HS-5 (cell line): ENCODE measurements at places on chromosomes 11 and 22.

GRCh38 chr11:60029015-60029632 lies 11.1 kb upstream of the OOSP2 start:
- DNase-seq: peak; percentile 9

DNA sequence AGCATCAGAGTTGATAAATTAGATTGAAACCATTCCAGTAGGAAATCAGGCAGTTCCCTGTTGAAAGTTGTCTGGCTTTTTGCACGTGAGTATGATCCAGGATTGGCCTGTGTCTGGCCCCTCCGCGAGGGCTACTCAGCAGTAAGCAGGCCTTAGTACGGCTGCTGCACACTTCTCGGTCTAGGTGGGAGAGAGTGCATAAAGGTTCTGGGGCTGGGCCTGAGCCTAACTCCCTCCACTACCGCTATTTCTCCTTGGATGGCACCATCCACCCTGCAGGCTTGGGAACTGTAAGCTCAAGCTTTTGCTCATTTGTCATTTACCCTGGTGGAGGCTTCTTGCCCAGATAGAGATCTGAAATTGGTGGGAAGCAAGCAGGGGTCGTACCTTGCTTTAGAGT lies 22.0 kb downstream of the TUB start:
- DNase-seq: no peak

- DNase-seq: no peak
Observed at GRCh38 chr11:70527046-70527395, 128.7 kb downstream of the CTTN start.

- peak; percentile 92 for DNase-seq
Observed at GRCh38 chr11:117072517-117073461, 25.4 kb downstream of the SIK3 start.

GRCh38 chr11:133903056-133903455 lies 53.7 kb downstream of the IGSF9B start:
- no peak for DNase-seq

DNA sequence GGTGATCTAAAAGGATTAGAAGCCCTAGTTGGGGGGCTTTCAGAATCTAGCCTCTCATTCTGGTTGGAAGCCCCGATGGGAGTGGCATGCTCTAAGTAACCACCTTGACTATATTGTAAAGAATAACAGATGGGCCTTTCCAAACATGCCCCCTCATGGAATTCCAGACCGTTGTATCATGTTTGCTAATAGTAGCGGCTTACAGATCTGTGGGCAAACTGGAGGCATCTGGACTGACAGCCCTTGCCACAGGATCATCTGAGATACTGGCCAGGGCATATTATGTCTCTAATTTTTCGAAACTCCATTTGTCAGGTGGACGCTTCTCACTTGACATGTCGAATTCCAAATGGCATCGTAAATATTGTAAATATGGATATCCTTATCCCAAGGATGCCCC lies 10.5 kb downstream of the APIP start:
- DNase-seq: no peak

DNA sequence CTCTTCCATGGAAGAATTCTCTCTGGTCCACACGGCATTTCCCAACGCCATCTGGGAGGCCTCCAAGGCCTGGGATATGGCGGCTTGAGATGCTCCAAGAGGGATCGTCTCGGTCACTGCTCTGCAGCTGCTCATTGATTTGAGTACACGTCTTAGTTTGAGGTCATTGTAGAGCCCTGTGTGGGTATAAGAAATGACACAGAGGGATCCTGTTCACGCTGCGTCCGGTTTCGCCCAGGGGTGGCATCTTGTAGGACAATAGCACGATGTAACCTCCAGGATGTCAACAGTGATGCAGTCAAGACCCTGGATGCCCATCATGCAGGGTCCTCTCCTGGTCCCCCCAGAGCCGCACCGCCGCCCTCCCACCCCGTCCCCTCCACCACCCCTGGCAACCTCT lies 564.6 kb downstream of the BRD1 start:
- DNase-seq: no peak

- no peak for DNase-seq
Observed at GRCh38 chr11:45259592-45259991, 26.5 kb downstream of the SYT13 start.

GRCh38 chr22:23204125-23204488 lies 23.8 kb downstream of the BCR start:
- no peak for DNase-seq

- peak; percentile 53 for DNase-seq
Observed at GRCh38 chr11:5808500-5809121, at the start of gene OR52N2. TSS of gene OR52N2 (plus strand) at chr11:5808924. CDS start at chr11:5820336, 11,412 bp downstream.

DNA sequence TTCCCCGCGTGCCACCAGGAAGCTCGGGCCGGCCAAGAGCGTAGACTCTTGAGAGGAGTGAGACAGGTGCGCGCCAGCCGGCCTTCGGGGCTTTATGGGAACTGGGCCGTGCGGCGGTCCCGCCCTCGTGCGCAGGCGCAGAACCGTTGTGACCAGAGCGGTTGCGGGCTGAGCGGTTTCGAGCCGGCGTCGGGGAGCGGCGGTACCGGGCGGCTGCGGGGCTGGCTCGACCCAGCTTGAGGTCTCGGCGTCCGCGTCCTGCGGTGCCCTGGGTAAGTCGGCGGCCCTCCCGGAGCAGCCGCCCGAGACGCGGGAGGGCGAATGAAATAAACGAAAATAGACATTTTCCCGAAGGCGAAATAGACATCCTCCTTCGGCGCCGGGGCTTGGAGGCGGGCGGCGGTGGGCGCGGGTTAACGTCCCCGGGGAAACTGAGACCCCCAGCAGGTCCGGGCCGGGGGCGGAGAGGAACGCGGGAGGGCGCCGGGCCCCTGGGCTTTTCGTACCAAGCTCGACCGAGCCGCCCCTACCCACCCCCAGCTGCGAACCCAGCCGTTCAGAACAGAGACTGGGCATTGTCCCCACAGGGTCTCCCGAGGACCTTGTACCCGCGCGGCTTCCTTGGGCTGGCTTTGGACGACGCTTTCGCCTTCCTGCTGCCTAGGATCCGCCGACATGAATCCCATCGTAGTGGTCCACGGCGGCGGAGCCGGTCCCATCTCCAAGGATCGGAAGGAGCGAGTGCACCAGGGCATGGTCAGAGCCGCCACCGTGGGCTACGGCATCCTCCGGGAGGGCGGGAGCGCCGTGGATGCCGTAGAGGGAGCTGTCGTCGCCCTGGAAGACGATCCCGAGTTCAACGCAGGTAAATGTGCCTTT lies at the start of gene ASRGL1:
ASRGL1 (plus strand) TSS at position 146 of the 879 bp plus-strand sequence; CDS start at position 676, 530 bp downstream.
- no peak for DNase-seq

DNA sequence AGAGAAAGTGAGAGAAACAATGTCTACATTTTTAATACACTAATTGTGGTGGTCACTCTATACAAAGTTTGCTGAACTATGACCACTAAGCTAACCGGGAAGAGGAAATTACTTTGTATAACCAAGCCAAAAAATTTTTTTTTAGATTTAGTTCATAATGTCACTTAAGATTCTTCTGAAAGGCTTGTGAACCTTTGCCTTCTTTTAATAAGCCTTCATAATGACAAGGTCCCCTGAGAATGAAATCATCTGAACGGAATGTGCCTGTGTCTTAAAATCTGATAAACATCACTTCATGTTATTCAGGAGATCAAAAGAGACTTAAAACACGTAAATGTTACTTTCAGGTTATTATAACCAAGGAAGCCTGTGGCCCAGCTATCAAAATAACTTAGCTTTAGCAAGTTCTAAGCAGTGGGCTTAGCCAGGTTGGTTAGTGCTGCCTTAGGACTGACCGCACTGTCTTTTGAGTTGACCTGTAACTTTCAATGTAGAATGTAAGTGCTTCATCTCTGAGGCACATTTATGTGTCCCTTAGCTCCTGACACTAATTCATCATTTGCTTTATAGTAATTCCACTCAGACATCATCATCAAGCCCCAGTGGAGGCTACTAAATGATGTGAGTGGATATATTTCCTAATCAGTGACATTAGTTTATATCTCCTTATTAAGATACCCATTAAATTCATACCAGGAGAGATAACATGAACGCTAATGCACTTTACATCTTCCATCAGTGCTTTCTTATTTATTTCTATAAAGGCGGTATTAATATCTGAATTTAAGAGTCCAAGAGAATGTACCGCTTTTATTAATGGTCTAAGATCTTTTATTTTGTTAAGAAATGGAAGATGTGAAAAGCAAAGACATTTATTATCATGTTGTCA lies 122.5 kb downstream of the WNT11 start:
- DNase-seq: no peak

DNA sequence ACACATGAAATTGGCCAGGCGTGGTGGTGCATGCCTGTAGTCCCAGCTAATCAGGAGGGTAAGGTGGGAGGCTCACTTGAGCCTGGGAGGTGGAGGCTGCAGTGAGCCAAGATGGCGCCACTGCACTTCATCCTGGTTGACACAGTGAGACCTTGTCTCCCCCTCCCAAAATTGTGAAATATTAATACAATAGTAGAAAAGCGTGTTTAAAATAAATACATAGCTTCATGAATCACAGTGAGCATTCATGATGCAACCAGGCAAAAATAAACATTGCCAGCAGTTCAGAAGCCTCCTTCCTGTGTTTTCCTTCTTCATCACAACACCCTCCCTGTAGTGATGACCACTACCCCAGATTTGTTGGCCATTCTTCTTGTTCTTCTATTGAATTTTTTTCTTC lies 4.3 kb upstream of the TEAD1 start:
- no peak for DNase-seq

DNA sequence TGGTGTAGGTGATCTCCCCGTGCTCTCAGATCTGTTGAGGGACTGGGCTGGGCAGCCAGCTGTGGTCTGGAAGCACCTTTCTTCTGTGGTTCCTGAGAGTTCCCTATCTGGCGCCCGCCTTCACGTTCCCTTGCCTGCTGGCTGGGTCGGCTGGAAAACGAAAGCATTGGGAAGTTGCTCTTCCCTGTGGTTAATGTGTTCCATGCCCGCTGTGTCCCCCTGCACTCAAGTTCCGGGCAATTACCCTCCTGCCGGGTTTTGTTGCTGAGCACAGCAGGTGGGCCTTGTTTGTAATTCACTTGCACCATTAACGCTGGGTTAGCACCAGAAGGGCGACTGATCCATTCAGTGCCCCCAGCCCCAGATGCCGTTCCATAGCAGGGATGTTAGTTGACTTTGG lies 134.1 kb downstream of the GRIK4 start:
- DNase-seq: no peak

- no peak for DNase-seq
Observed at GRCh38 chr11:130476922-130477491, 28.6 kb downstream of the ADAMTS15 start.

DNA sequence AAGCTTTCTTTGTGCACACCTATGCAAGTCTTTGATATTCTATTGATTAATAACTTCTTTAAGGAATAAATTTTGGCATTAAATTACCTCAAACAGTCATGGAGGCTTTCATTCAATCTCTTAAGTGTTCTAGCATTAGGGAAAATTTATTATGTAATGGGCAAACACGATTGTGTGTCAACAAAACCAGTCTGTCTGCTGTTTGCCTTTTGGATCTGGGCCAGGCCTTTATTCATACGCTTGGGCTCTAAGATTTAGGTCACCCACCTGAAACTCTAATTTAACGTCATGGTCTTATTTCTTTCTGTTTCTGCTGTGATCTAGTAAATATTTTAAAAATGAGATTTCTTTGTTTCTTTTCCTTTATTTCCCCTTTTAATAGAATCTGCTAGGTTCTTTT lies 1270.6 kb downstream of the LRRC4C start:
- DNase-seq: no peak

DNA sequence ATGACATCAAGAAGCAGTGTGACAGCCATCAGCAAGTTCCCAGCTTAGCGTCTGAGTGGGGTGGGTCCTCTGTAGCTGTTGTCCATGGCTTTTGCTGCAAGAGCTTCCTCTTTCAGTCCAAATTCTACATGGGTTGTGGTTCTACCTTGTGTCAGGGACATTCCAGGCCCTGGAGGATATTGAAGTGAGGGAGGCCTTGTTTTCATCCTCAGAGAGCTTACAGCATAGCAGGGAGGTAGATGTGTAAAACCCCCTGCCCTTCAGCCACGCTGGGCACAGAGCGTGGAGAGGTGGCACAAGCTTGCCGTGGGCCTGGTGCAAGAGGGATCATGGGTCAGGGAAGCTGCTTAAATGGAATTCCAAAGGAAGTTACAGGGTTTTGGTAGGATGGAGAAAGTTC lies 93.9 kb downstream of the GRIK4 start:
- DNase-seq: no peak

DNA sequence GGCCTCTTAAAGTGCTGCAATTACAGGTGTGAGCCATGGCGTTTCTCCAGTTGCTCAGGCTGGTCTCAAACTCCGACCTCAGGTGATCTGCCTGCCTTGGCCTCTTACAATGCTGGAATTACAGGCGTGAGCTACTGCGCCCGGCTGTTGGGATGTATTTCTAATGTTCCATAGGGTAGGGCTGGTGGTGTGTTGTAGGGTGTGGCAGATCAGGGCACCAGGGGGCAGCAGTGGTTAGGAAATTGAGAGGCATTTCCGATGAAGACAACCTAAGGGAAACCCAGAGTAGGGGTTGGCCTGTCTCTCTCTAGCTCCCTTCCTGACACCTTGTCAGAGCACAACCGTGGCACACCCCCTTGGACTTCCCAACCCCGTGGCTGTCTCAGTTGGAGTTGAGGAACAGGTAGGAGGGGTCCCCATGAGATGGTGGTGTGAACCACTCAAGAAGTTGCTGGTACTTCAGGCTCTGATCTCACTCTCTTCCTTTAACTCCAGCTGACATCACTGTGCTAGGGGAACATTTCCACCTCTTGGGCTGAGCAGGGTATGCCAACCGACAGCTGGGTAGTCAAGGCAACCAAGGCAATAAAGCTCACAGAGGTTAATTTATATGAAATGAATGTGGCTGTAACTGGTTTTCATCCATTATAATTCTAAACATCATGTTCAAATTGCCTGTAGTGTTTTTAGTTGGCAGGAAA lies 33.0 kb downstream of the YWHAH start:
- DNase-seq: peak; percentile 36

GRCh38 chr22:37775785-37776638 lies 31.7 kb upstream of the GCAT start:
- DNase-seq: peak; percentile 62

- DNase-seq: no peak
Observed at GRCh38 chr22:22834204-22834603, 53.4 kb upstream of the IGLL5 start.

- DNase-seq: no peak
Observed at GRCh38 chr22:48560836-48561235, 1266.8 kb downstream of the BRD1 start.

- DNase-seq: no peak
Observed at GRCh38 chr11:134150195-134150903, 73.4 kb downstream of the NCAPD3 start.

GRCh38 chr11:29351301-29351873 lies 665.4 kb downstream of the KCNA4 start:
- no peak for DNase-seq

DNA sequence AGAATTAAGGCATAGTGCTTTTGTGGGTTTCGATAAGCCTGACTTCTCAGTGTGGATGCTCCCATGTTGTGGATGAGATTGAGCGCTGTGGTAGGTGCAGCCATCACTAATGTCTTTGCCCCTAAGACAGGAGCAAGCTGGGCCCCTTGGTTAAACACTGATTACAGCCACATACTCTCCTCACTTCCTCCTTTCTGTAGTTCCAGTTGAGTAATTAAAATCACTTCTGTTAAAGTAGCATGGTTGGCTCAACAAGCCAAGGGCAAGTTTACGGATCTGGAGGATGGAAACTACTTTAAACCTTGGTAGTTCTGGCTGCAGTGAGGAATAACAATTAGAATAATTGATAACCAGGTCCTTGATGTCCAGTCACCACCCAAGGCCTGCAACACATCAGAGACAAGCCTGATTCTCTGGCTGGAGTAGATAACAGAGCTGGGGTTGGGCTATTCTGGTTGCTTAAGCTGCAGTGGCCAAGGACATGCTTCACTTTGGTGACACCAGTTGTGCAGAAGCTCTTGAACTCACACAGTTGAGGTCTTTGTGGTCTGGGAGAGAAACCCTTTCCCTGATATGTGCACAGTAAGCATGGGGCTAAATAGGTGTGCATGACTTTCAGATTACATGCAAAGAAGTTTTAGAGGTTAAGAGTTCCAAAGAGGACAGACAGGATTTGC lies 81.3 kb downstream of the KIRREL3 start:
- no peak for DNase-seq
